A673 (cell line): ENCODE measurements at places on chromosomes 1 and 21. TPM values are rescaled to one million over a fixed set of nuclear protein-coding genes. Genes with fewer than 3 reads are reported as not detected.

GRCh38 chr1:40898431-40898901 lies 36.3 kb upstream of the CITED4 start:
- no peak for DNase-seq

ZSCAN20 gene
- 3.9 and 4.5 TPM in 2 replicates for total RNA-seq

DNA sequence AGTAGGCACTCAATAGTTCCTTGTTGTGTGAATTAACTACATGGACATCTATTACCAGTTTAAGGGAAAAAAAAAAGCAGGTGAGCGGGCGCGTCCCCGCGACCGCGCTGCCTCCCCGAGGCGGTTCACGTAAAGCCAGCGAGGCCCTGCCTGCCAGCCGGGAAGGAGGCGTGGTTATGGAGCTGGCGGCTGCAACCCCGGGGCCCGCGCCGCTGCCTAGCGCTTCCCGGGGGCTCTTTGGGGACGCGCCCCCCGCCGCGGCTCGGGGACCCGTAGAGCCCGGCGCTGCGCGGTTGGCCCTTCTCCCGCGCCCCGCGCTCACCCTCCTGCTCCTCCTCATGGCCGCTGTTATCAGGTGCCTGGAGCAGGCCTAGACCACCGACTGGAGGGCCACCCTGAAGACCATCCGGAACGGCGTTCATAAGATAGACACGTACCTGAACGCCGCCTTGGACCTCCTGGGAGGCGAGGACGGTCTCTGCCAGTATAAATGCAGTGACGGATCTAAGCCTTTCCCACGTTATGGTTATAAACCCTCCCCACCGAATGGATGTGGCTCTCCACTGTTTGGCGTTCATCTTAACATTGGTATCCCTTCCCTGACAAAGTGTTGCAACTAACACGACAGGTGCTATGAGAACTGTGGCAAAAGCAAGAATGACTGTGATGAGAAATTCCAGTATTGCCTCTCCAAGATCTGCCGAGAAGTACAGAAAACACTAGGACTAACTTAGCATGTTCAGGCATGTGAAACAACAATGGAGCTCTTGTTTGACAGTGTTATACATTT lies 2.6 kb upstream of the CC2D1B start:
- DNase-seq: peak; percentile 77

- peak; percentile 1 for DNase-seq
Measured at GRCh38 chr1:236394879-236395229, 768 bp downstream of the EDARADD start.

DNA sequence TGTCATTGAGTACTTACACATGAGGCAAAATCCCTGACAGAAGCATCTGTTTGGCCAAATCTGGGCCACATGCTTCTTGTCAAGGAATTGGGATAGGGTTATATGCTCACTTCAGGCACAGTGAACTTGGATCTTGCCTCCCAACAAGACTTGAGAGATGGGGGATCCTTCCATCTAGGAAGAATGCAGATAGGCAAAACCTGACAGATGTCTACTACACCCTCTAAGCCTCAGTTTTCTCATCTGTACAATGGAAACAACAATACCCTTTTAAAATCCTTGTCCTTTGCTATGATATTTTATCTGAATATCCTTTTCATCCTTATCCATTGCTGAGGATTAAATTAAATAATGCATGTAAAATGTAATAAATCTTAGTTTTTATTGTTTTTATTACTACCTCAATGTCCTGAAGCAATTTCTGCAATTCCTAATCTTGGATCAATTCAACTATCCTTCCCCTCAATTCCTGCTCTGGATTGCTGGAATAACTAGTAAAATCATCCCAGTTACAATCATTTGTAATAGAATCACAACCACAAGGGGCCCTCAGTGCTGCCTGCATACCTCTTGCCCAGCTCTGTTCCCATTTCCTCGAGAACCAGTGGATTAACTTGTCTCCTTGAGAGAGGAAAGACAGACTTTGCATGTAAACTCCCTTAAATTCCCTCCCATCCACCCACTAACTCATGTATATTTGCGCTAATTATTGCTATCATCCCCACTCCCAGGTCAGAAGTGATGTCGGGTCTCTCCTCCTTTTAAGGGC lies 8.1 kb upstream of the XPR1 start:
- peak; percentile 33 for DNase-seq

LAX1 gene
- 0.26 and 0.43 TPM in 2 replicates for total RNA-seq

DNA sequence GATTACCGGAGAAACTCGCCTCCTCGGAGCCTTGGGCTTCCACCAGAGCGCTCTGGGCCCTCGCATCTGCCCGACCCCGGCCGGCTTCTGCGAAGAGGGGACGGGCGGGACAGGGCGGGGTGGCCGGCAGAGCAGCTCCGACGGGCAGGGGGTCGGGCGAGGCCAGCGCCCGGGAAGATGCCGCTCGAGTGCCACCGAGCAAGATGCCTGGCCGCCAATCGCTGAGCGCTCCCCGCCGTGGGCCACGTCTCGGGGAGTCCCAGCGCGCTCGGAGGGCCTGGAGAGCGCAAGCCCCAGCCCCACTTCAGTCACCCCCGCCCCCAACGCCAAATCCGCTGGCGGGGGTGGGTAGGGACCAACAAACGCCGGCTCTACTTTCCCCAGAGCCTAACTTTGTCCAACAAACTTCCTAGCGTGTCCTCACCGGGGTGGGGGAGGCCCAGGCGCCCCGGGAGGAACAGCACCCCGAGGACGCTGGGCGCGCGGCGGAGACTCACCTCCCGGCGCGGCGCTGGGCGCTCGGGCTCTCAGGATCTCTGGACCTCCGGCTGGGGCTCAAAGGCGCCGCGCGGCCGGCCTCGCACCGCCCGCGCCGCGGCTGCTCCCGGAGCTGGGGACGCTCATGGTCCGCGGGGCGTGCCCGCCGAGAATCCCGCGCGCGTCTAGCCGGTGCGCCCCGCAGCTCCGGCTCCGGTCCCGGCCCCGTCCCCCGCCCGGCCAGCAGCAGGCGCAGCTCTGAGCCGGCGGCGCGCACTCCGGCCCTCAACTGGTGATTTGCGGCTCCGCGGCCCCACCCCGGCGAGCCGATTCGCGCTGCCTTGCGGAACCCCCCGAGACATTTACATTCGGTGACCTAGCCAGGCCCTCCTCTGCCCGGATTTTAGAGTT lies at the start of gene BCAR3:
BCAR3 (minus strand) TSS at position 737 of the 888 bp plus-strand sequence. CDS start 6,907 bp downstream, outside the sequence.
- peak; percentile 41 for DNase-seq

- DNase-seq: no peak
Measured at GRCh38 chr1:79711001-79711431, 704.5 kb upstream of the ADGRL4 start.

DNA sequence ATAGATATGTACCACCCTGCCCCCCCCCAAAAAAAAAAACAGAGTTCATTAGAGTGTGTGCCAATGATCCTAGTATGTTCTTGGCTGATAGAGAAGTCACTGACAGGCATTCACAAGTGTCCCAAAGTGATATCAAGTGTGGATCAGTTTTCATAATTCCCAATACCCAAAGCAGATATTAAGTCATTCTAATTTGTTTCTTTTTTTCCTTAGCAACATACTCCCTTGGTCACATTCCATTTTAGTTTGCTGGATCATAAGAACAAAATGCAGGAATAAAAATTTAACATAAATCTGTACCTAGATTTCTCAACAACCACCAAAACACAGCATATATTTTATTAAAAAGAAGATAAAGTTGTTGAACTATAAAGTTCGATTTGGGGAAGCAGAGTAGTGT lies 129.8 kb upstream of the PALMD start:
- DNase-seq: no peak

FYB2 gene
- total RNA-seq: 0.47 TPM in 1 of 2 replicates, not detected in the other

DNA sequence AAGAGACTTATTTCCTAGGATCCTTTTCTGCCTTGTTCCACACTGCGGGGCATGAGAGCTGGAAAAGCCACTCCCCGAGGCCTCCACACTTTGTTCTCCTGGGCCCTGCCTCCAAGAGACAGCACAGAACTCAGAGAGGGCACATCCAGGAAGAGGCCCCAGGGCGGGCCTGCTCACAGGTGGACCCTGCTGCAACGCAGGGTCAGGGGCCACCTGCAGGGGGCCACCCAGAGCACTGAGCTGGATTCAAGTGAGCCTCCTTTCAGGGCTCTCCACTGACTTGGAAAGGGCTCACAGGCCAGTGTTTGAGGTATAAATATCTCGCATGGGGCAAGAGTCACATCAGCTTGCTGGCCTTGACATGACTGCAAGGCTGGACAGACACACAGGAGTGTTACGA lies 4.8 kb downstream of the RGS16 start:
- DNase-seq: no peak

GRCh38 chr1:76343356-76343755 lies 268.8 kb downstream of the ST6GALNAC3 start:
- DNase-seq: no peak

KRTCAP2 gene
- 162 and 179 TPM in 2 replicates for total RNA-seq

ATP6V1G3 gene
- total RNA-seq: 0.71 TPM in 1 of 2 replicates, not detected in the other

FALEC gene
- total RNA-seq: 1.6 TPM in 1 of 2 replicates, not detected in the other

DNA sequence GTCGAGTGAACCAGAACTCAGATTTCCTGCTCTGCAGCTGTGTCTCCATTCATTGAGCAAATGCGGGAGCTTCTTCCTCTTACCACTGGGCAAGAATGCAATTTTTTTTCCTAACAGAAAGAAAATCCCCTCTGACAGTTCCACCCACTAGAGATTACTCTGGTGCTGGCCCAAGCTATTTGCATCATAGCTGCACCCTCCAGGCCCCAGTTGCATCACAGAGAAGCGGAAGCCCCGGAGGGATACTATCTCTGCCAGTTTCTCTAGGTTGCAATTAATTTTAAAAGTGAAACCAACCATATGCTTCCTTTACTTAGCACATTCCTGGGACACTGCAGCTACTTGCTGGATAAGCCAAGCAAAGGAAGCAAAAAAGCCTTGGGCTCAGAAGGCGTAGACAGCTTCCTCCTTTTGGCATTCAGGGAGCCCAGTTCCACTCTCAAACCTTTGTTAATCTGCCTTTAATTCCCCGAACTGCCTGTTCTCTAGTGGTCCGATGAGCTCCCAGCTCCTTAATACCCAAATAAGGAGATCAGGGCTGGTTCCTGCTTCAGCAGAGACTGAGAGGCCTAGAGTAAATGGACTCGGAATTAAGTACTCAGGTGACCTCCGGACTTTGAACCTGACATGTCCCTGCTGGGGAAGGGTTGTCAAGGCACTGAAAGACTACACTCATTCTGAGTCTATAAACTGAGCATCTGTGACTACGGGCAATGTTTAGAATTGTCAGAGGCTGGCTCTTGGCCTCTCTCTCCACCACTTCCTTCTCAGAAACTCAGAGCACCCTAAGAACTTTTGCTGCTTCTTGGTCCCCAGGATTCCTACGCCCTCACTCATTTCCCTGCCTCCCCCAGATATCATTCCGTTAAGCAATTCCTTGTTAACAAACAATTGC lies 72.5 kb upstream of the TNFSF18 start:
- DNase-seq: peak; percentile 85

- DNase-seq: peak; percentile 84
Measured at GRCh38 chr1:16009030-16009460, 5.0 kb downstream of the SRARP start.

DNA sequence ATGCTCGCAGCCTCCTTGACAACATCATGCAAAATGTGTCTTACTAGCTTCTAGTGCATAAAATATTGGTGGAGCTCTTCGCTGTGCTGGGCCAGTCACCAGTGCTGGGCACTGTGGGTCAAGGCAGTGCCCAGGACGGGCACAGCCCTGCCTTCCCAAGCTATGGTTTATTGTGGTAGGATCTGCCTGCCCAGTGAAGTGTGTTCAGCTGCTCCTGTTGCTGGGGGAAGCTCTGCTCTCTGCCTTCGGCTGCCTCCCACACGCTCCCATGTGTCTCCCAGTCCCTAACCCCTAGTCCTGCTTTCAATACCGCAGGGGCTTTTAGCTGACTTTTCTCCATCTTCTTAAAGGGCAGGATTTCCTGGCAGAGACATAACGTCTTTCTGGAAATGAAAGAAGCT lies 15.7 kb downstream of the EPHX1 start:
- DNase-seq: no peak

FLG2 gene
- not detected in 2 replicates for total RNA-seq

DNA sequence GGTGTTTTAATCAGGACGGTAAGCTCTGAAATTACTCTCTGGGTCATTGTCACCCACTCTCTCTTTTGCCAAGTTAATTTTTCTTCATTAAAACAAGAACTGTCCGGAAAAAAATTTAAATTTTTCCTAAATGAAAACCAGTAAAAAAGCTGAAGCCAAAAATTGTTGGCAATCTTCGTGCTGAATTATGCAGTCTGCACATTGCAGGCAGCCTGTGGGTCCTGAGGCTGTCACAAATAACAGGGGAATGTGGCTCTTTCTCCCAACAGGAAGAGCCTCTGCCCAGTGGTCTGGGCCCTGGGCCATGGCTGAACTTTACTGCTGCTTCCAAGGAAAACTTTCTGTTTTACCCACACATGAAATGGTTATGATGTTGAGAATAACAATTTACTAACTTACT lies 153.9 kb upstream of the SPAG17 start:
- DNase-seq: no peak

GRCh38 chr1:31336687-31337467 lies 36.0 kb downstream of the FABP3 start:
- DNase-seq: no peak

DYNLT5 gene
- not detected in 2 replicates for total RNA-seq

DNA sequence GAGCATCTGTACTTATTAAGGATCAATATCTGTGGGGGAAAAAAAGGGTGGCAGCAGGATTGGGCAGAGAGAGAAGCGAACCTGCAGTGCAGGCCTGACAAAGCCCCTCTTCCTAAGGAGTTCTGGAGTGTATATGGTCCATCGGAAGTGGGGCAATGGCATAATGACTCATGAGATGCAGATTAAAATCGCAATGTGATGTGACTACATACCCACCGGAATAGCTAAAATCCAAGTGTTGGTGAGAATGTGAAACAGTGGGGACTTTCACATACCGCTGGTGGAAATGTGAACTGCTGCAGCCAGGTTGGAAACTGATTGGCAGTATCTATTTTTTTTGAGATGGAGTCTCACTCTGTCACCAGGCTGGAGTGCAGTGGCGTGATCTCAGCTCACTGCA lies 8.2 kb upstream of the CREG1 start:
- no peak for DNase-seq

- no peak for DNase-seq
Measured at GRCh38 chr1:104341944-104342343, 592.2 kb downstream of the AMY1C start.

- DNase-seq: no peak
Measured at GRCh38 chr1:43511394-43511793, 19.3 kb upstream of the PTPRF start.

GRCh38 chr1:113390871-113391648 lies 745 bp downstream of the MAGI3 start:
- DNase-seq: peak; percentile 39

SFN gene
- 0.24 TPM in 1 of 2 replicates, not detected in the other for total RNA-seq

CYP4Z1 gene
- total RNA-seq: not detected in 2 replicates

UBXN10 gene
- not detected in 2 replicates for total RNA-seq

ZNF697 gene
- 4.8 and 4.9 TPM in 2 replicates for total RNA-seq

OR2T11 gene
- total RNA-seq: not detected in 2 replicates
